ENCODE measurements at places on chromosomes 4 and X.

- no peak for DNase-seq
Measured at GRCh38 chr4:3498901-3499510, 33.2 kb downstream of the LRPAP1 start.

- no peak for DNase-seq
Measured at GRCh38 chr4:153549405-153549804, 83.2 kb downstream of the TMEM131L start.

- no peak for DNase-seq
Measured at GRCh38 chr4:112884406-112884805, 165.0 kb upstream of the ANK2 start.

GRCh38 chr4:74838746-74839370 is 44.5 kb upstream of the BTC start:
- no peak for DNase-seq

- DNase-seq: no peak
Measured at GRCh38 chr4:44869222-44869882, 143.0 kb upstream of the GNPDA2 start.

- no peak for DNase-seq
Measured at GRCh38 chr4:71251261-71251660, 87.6 kb upstream of the SLC4A4 start.

DNA sequence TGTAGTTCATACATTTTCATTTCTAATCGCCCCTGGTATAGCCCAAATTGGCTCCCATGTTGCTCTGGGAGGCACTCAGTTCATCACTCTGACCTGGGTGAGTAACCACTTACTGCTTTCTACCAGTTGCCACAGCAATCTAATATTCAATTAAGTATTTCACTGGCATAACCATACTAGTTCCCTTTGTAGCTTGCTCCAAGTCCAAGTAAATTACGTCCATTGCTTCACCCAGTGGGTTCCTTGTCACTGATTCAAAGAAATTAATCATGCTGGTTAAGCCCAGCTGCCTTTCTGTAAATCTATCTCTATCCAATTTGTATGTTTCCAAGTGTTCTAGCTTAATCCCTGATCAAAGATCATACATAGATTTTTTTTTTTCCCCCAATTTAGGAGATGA is 92.0 kb upstream of the CBR4 start:
- DNase-seq: no peak

- DNase-seq: no peak
Measured at GRCh38 chr4:2305766-2306501, 44.0 kb upstream of the MXD4 start.

DNA sequence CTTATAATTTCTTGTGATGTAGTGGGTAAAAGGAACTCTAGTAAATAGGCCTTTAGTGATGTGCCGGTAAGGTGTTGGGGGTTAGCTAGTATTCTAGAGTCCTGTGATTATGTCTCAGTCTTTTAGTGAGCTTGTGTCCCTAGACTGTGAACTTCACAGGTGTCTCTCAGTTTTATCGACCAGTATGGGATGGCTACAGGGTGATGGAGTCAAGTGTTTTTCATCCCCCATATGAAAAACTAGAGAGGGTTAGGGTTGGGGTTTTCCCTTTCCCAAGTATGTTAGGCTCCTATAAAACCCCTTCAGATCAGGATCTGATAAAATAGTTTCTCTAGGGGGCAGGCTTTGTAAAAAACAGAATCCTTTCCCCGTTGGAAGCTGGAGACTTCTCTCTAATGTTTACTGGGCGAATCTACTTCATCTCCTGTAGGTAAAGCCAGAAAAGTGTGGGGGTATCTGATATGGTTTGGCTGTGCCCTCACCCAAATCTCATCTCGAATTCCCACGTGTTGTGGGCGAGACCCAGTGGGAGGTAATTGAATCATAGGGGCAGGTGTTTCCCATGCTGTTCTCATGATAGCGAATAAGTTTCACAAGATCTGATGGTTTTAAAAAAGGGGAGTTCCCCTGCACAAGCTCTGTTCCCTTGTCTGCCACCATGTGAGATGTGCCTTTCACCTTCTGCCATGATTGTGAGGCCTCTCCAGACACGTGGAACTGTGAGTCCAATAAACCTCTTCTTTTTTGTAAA is 120.8 kb downstream of the DTHD1 start:
- DNase-seq: no peak

DNA sequence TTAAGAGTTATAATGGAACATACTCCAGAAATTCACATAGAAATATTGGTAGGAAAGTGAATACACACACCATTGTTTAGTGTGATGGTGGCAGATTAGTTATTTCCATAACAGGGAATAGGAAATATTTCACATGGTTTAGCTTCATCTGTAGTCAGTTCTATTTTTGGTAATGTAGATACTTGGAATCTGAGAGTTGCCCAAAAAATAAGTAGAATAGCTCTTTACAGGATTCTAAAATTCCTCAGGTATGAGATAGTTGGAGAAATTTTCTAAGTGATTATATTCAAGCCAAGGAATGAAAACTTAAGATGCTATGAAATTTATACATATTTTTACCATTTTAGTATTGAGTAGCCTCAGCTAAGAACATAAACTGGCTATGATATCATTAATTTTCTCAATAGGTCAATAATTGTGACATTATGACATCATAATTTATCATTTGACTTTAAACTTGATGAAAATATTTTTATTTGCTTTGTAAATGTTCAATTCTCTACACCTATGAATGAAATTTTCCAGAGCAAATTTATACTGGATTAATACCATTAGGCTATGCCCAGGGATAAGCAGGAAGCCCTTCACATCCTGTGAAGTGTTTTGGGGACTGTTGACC is 35.8 kb downstream of the CPEB2 start:
- no peak for DNase-seq

- DNase-seq: peak; percentile 1
Measured at GRCh38 chrX:50691820-50692219, 122.2 kb downstream of the SHROOM4 start.

- DNase-seq: no peak
Measured at GRCh38 chr4:81499840-81500239, 28.1 kb upstream of the RASGEF1B start.

GRCh38 chrX:130079824-130080406 is 30.4 kb downstream of the ELF4 start:
- DNase-seq: no peak

- no peak for DNase-seq
Measured at GRCh38 chr4:1758306-1759121, 34.6 kb upstream of the FGFR3 start.

DNA sequence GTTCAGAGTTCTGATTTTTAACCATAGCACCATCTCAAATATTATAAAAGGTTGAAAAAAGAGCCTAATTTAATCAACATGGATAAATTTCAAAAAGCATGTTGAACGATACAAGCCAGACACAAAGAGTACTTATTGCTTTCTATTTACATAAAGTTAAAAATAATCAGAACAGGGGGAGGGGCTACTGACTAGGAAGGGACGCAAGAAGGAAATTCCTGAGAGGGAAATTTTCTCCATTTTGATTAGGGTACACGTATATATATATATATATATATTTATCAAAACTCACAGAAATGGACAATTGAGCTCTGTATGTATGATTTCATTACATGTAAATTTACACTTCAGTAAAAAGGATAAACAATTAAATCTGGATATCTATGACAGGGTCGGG is 482 bp upstream of the MBTPS2 start:
- no peak for DNase-seq

DNA sequence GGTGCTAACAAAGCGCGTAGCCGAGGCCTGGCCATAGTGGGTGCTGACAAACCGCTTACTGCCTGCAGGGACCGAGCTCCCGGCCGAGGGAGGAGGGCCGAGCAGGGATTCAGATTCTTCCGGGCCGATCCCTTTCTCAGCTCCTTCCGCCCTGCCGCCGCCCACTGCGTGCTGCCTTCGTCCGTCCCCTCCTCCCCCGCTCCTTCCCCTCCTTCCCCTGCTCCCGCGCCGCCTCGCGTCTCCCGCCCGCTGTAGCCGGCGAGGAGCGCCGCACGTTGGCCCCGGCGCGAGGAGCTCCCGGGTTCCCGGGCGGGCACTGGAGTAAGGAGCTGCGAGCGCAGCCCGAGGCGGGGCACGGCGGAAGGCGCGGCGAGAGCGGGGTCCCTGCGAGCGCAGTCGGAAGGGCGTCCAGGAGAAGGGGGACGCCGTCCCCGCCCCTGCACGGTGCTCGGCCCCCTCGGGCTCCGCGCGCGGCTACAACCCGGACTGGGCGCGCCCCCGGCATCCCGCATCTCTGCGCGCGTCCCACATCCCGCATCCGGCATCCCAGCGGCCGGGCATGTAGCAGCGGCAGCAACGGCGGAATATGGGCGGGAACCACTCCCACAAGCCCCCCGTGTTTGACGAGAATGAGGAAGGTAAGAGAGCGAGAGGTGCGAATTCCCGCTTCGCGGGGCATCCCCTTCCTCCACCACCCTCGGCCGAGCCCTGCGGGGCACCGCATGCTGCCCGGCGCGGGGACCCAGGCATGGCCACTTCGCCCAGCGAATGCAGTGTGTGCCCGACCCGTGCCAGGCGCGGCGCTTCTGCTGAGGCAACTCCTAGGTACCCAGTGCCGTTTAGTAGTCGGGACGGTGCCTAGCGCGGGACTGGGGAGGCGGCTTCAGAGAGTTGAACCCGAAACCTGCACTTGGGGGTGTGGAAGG is at the start of gene STK32B:
TSS of gene STK32B (plus strand) at position 203 of the 926 bp plus-strand sequence.
- DNase-seq: peak; percentile 62

DNA sequence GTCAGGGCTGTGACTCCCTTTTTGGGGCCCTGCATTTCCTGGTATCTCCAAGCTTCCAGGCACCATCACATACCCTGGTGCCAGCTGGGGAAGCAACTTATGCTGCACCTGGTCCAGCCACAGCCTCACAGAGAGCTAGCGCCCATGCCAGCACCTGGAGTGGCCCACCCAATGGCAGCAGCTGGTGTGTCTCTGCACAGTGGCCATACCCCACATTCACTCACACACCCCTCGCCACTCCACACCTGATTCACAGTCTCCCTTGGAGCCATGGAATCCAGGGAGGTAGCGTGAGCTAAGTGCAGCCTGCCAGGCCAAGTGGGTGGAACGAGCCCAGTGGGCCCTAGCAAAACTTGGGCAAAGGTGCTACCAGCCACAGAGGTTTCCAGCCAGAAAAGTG is 56.8 kb downstream of the COX18 start:
- no peak for DNase-seq

- no peak for DNase-seq
Measured at GRCh38 chr4:742096-742741, 36.6 kb downstream of the PCGF3 start.

DNA sequence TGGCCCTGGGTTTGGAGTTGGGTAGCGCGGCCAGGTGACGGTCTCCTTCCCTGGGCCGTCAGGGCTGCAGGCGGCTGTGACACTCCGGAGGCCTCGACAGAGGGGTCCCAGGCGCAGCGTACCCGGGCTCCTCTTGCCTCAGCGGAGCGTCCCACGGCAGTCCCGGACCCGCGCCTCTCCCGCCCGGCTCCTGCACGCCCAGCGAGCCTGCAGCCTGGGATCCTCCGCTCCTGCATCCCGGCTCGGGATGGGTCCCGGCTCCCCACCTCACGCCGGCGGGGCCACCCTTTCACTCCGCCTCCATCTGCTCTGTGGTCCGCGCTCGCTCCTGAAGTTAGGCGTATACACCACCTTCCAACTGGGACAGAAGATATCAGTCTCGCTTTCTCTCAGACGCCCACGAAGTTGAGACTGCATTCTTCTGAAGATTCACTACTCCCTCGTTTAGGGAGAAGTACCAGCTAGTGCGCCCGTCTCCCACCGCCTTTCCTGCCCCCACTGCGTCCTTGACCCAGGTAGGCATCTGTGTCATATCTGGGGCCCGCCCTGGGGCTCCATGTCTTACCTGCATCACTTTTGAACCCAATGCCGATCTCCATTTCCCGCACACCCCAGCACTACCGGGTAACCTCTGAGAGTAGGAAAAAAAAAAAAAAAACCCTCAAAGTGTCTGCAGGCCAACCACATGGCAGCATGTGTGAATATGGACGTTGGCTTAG is 32.3 kb upstream of the KDR start:
- DNase-seq: no peak

DNA sequence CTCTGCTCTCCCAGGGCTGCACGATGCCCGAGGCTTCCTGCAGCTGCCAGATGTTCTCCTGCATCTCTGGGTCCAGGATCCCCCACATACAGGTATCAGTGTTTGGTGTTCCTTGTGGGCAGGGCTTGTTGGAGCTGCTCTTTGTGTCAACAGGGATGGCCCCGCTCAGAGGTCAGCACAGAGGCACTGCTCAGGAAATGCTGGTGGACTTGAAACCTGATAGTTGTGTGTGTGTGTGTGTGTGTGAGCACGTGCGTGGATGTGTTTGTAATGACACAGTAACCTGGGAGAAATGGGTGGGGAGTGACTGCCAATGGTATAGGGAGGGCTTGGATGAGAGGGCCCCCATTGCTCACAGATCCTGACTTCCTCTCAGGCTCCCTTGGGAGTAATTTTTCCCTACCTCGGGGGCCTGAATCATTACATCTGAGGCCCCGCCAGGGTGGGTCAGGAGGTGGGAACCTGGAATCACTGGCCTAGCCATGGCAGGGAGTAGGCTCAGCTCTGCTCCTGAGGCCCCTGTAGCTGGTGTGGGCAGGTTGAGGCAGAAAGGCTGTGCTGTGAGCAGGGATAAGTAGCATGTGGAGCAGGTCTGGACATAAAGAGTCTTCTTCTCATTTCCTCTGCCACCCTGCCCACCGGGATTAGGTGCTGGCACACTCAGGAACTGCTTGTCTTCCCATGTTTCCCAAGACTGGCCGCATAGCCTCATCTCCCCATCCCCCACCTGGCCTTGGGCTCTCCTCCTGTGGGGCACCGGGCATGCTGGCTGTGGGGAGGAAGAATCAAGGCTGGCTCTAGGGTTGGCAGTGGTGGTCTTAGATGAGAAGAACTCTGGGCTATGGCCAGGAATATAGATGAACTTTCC is 2.5 kb upstream of the EFNB1 start:
- no peak for DNase-seq

GRCh38 chr4:177517862-177518261 is 75.6 kb upstream of the AGA start:
- no peak for DNase-seq

- no peak for DNase-seq
Measured at GRCh38 chrX:146054311-146054710, 236.7 kb downstream of the SLITRK2 start.

GRCh38 chrX:132409780-132410556 is 78.9 kb downstream of the MBNL3 start:
- DNase-seq: no peak

DNA sequence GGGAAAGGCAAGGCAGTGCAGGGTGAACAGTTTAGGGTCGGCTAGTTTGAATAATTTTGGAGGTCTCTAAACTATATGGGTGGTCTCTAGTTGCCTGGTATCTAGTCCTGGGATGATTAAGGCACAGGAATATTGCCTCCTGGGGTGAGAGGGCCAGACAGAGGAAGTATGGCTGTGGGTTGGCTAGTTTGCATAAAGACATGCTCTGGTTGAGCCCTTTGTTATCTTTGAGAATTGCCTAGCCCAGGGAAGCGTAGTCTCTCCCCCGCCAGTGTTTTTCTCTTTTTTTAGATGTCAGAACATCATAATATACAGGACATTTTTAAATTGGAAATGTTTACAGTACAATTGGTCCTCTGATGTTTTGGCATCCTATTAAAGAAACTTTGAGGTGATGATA is 163.5 kb downstream of the PWWP3B start:
- DNase-seq: no peak

DNA sequence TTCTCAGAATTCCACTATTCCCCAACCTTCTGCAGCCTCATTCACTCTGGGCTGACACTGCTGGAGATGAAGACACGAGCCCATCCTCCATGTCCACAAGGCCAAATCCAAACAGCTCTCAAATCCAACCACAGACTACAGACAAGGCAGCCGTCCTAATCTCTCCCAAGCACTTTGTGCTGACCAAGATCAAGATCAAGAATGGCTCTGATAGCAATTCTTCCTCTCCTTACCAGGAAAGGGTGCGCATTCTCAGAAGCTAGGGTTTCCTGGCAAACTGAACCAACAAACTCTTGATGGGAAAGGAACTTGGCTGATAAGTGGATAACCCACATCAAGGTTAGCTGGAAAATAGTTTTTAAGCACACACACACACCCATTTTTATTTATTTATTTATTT is 26.5 kb downstream of the RELL1 start:
- DNase-seq: no peak

Data from HTR-8/SVneo (cell line).